ENCODE measurements at places on chromosomes 5 and 9.

DNA sequence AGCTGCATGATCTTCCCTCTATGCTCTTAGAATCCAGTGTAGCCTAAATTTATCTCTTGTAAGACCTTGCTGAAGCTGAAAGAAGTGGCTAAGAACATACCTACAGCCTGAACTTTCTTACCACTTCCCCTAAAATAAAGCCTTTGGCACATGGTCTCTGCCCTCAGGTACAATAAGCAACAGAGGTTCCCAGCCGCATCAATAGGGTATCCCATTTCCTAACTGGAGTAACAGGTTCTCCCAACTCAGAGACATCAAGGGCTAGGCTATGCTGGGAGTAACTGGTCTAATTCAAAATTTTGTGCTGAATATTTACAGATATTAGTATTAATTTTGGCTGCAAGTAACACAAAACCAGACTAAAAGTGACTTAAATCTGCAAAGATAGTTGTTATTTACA is 335.8 kb upstream of the TRPC7 start:
- no peak for DNase-seq

DNA sequence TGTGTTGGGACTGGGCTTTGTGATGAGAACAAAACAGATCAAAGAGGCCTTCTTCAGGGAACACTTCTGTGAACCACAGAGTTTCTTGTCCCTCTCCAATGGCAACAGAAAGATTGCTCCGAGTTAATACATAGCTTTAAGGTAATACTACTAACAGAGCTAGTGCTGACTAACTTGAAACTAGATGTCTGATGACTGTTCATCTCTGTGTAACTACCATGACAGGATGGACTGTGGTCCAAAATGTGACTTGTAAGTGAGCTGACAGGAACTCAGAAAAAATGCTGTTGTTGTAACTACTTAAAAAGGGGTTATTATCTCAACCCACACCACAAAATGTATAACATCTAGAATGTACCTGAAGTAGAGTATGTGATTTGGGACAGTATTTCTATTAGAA is 630.2 kb upstream of the DMAC1 start:
- no peak for DNase-seq

DNA sequence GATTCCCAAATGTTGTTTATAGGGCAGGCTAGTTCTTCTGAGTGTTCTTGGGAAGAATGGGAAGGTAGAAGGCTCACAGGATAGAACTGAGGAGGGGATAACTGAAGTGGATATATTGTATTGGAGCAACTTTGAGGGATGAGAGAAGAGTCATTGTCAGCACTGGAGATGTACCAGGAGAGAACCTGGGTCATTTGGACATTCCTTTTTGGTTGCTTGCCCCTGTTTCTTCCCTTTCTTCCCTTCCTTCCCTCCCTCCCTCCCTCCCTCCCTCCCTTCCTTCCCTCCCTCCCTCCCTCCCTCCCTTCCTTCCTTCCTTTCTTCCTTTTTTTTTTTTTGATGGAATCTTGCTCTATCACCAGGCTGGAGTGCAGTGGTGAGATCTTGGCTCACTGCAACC is 45.3 kb downstream of the RALGPS1 start:
- DNase-seq = no peak

GRCh38 chr5:101260857-101261256 is 357.8 kb upstream of the ST8SIA4 start:
- no peak for DNase-seq

- DNase-seq = no peak
Observed at GRCh38 chr9:9492506-9492905, 1120.3 kb downstream of the PTPRD start.

GRCh38 chr5:929596-929995 is 36.9 kb downstream of the TRIP13 start:
- DNase-seq = no peak

- DNase-seq = no peak
Observed at GRCh38 chr5:125455041-125455440, 708.6 kb upstream of the ZNF608 start.
